ENCODE measurements at places on chromosomes 6 and 20.

- DNase-seq: no peak
Measured at GRCh38 chr20:46330072-46330763, 21.9 kb upstream of the CDH22 start.

DNA sequence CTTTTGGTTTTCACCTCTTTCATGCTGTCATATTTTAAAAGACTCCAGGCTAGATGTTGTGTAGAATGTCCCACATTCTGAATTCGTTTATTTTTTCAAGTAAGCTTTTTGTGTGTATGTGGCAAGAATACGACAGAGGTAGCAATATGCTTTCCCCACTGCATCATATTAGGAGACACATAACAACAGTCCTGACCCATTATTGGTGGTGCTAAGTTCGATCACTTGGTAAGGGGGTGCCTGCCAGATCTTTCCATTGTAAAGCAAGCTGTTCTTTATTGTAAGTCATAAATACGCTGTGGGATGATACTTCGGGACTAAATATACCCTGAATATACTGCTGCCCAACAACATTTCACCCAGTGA, 588 bp upstream of the NCOA3 start:
- no peak for DNase-seq

GRCh38 chr20:11180186-11180585, 506.4 kb upstream of the JAG1 start:
- no peak for DNase-seq

- DNase-seq: no peak
Measured at GRCh38 chr20:18091623-18092022, 33.9 kb upstream of the OVOL2 start.

DNA sequence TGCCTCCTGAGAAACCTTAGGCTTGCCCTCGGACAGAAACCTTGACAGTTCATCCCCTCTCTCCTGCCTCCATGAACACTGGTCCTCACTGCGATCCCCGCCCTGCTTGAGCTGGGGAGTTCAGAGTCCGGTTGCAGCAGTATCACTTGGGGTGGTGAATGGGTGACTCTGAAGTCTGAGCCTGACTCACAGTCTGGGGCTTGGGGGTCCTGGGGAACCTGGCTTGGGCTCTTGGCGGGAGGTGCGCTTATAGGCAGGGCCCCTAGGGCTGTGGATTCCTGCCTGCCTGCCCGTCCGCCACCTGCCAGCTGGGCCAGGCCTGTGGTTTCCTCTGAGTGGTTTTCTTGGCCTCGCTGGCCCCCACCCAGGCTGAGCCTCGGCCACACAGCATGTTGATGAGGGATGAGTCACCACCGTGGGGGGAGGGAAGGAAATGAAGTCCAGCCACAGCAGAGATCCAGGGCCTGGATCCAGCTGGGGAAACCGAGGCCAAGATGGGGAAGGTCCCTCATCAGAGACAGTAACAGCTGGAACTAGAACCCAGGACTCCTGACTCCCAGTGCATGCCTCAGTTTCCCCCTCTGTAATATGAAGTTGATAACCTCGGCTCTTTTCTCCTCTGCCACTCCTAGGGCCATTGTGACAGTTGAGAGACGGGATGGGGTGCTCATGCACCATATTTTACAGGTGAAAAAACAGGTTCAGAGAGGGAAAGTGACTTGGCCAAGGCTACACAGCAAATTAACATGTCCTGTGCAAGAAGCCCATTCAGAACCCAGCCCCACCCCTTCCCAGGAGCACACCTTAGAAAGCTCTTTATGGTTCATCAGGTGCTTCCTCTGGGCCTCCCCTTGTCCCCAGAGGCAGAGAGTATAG, 9.2 kb downstream of the FOXS1 start:
- DNase-seq: peak; percentile 95

DNA sequence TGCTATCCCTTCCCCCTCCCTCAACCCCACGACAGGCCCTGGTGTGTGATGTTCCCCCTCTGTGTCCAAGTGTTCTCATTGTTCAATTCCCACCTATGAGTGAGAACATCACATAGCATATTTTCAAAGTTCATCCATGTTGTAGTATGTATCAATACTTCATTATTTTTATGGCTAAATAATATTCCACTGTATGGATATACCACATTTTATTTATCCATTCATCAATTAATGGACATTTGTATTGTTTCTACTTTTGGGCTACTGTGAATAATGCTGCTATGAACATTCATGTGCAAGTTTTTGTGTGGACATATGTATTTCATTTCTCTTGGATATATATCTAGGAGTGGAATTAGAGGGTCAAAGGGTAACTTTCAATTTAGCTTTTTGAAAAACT, 58.7 kb upstream of the ARMC2 start:
- no peak for DNase-seq

DNA sequence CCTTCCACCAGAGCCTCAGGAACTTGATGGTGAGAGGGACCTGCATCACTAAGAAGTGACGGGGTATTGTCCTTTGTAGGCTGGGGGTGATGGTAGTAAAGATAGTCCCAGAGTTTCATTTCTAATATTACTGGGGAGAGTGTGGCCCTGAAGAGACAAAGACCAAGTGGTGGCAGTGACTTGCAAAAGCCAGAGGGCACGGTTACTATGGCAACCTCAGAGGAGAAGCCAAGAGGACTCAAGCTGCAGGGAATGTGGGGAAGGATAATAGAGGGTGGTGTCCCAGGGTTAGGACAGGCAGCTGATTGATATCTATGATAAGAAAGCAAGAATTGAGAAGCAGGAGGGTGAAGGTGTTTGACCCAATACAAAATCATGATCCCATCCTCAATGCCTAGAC, 42.5 kb downstream of the HLA-G start:
- peak; percentile 56 for DNase-seq

GRCh38 chr20:6925744-6926278, 158.3 kb downstream of the BMP2 start:
- no peak for DNase-seq

GRCh38 chr6:139027620-139028182, 844 bp upstream of the ABRACL start:
- peak; percentile 82 for DNase-seq

- no peak for DNase-seq
Measured at GRCh38 chr6:88111991-88112390, 54.2 kb downstream of the CNR1 start.

DNA sequence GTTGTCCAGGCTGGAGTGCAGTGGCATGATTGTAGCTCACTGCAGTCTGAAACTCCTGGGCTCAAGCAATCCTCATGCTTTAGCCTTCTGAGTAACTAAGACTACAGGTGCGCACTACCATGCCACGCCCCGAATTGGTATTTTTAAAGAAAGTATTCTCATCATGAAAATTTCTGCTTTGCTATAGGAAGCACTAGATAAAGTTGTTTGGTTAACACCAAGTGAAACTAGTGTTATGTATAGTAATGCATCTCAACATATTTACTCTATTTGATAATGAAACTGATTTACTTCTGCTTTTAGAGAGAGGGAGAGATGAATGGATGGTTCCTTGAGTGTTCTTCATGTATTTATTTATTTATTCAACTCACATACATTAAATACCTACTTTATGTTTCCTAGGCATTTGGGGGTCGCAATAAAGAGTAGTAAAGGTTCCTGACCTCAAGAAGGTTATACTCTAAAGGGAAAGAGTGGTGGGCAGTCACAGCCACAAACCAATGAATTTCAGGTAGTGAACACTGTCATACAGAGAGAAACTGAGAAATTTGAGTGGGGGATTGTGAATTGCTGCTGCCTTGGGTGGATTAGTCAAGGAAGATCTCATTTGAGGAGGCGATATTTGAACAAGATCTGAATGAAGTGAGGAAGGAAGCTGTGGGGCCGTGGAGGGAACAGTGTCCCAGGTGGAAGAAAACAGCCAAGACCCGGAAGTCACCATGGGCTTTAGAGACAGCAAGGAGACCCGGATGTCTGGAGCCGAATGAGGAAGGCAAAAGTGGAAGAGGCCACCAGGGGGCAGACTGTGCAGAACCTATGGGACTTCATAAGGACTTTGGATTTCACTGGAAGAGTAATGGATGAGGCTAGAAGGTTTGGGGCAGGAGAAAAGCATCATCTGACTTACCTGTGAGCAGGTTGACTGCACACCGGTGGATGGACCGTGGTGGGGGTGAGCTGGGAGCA, 185.6 kb downstream of the TSHZ2 start:
- peak; percentile 71 for DNase-seq

- DNase-seq: no peak
Measured at GRCh38 chr20:51029963-51030920, 7.3 kb upstream of the KCNG1 start.

DNA sequence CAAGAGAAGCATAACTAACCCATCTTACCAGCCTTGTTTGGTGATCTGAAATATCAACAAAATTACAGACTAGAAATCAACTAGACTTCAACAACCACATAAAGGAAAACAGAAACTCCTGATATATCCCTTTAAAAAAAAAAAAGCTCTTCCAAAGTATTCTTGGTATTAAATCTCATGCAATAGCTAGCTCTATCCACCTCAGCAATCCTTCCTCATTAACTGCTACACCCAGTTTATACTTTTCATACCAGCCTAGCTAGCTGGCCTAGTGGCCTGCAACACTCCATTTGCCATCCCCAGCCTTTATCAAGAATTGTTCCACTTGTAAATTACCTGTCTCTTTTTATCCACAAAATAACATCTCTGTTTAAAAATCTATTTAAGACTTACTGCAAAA, 69.0 kb downstream of the BACH2 start:
- no peak for DNase-seq

- DNase-seq: no peak
Measured at GRCh38 chr20:41082306-41082705, 53.7 kb downstream of the TOP1 start.

GRCh38 chr20:4736875-4737274, 15.2 kb downstream of the PRND start:
- DNase-seq: no peak

GRCh38 chr6:25297823-25298522, 18.8 kb downstream of the CARMIL1 start:
- no peak for DNase-seq

GRCh38 chr20:6767126-6767535, 355 bp upstream of the BMP2 start:
- no peak for DNase-seq

- peak; percentile 57 for DNase-seq
Measured at GRCh38 chr20:54194724-54195438, 13.0 kb upstream of the PFDN4 start.

- DNase-seq: no peak
Measured at GRCh38 chr20:57912227-57912582, 202.4 kb upstream of the PMEPA1 start.

DNA sequence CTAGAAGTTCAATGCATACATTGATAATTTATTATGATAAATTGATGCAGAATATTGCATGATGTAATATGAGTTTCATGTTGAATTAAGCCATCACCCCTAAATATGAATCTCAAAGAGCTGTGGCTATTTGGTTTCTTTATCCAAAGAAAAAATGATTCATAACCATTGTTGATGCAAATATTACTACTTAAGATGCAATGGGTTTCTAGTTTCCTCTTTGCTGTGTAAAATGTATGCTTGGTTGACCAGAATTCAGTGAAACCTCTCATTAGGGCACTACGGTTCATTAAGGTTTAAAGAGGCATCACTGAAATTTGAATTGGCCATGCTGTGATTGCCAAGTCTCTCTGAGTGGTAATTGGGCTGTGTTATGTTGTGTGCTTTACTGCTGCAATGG, 492.5 kb upstream of the FLRT3 start:
- peak; percentile 9 for DNase-seq

DNA sequence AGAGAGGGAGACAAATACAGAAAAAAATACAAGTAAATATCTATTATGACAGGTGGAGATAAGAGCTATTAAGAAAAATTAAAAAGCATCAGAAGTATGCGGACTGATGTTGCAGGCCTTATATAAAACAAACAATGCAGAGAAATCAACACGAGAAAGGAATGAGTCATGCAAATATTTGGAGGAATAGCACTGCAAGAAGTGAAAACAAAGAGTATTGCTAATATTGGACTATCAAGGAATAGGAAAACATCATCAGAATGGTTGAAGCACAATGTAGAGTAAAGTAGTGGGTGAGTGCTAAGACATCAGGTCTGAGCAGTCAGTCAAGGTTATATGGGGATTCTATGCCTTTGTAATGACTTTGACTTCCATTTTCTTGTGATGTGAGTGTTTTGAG, 657.5 kb upstream of the GJE1 start:
- DNase-seq: peak; percentile 42

GRCh38 chr20:11267131-11267761, 593.4 kb upstream of the JAG1 start:
- peak; percentile 82 for DNase-seq

DNA sequence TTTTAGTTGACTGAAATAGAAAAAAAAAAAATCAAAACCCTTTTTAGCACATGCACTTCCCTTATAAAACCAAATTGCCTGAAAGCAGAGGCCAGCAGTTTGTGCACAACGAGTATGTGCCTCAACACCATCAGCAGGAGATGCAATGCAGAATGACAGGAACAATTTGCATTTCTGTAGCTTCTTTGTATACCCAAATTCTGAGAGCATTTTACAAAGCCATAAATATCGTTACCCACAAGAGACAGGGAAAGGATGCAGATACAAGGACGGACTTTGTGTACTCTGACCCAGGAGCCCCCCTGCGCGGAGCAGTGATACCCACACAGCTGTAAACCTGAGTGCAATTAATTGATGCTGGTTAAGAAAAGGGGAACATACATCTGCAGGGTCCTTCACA, 285.6 kb downstream of the PRKN start:
- no peak for DNase-seq

DNA sequence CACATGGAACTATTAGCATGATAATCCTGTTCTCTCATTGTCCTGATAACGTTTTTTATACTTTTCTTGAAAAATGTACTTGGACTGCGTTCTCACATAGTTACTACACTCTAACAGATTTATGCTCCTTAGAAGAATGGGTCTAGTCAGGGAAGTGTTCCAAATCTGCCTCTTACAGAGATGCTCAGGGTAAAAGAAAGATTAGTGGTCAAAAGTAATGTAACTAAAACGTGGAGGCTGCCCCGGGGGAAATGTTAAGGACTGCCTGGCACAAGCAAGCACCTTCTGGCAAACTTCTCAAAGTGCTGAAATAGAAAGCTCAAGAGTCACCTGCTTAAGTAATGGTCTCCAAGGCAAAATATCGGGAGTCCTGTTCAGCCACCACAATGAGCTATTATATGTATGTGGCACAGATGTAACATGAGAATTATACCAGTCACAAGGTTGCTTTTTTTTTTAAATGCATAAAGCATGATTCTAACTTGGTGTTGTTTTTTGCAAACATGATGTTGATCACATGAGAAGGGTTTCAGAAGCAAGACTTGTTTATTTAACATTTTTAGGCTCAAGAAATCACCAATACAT, 244.5 kb upstream of the JARID2 start:
- no peak for DNase-seq

DNA sequence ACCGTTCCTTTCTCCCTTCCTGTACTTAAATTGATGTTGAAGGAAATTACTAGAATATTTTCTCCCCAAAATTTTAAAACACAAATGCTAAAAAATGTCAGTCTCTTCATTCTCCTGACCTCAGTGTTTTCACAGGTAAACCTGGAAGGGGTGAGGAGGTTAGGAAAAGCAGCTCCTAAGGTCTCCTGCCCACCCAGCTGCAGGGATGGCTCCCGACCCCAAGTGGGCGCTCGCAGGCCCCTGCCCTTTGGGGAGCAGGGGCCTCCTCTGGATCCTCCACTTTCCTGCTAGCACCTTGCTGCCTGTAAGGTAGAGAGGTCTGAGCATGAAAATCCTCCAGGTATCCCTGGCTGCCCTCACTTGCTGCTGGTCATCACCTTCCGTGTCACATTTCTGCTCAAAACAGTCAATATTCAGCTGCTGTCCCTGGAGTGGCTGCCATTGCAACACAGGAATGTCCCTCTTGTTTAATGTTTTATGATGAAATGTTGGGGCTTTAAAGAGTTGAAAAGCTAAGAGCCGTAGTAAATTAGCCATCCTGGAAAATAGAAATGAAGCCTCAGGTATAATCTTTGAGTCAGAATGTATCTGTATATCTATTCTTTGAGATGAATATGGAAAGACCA, 10.9 kb upstream of the HSP90AB1 start:
- no peak for DNase-seq
